ENCODE measurements at places on chromosomes 7 and 10. TPM values are rescaled to one million over a fixed set of nuclear protein-coding genes. Genes with fewer than 3 reads are reported as not detected.

GRCh38 chr7:75987805-75988567 lies 6.4 kb downstream of the TMEM120A start:
- DNase-seq, result peak; percentile 74

The IL2RA gene
- total RNA-seq, result 11.9 TPM

The HYAL4 gene
- total RNA-seq, result not detected

GRCh38 chr7:47304727-47305719 lies 276.9 kb downstream of the TNS3 start:
- DNase-seq, result no peak

The EGFR gene
- 61.3 TPM for total RNA-seq

The GPER1 gene
- total RNA-seq, result 5.2 TPM

The GRID1 gene
- total RNA-seq, result 1.4 TPM

DNA sequence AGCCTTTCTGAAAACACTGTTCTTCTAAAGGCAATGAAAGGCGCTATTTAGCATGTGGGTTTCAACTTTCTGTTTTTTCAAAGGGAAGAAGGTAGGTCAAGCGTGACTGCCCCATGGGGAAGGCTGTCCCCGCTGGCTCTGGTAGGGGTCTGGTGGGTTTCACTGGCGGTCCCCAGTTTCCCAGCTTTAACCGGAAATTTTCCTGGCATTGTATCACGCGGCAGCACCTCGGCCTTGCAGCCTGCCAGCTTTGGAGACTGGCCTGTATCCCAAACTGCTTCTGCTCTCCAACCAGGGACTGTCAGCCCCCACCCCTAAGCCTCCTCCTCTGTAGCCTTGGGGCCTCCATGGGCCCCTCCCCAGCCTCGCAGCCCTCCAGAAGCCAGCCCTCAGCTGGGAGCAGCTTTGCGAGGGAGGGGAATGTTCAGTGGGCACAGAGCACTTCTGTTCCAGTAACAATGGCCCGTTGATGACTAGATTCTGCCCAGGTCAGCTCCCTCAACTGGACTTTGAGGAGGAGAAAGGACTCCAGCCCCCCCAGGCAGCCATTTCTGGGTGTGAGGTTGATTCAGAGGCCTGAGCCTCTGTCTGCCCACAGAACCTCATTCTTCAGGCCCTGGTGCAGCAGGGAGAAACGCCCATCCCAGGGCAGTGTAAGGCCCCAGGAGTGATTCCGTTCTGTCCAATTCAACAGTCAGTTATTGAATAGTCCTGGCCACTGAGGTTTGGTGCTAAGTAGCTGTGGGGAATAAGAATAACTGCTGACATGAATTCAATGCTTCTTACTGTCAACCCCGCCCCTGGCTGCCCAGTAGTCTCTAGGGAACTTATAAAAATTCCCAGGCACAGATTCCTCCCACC lies 17.1 kb downstream of the CHST3 start:
- peak; percentile 42 for DNase-seq

- DNase-seq, result no peak
Measured at GRCh38 chr10:43963793-43964425, 315.2 kb upstream of the ZNF32 start.

DNA sequence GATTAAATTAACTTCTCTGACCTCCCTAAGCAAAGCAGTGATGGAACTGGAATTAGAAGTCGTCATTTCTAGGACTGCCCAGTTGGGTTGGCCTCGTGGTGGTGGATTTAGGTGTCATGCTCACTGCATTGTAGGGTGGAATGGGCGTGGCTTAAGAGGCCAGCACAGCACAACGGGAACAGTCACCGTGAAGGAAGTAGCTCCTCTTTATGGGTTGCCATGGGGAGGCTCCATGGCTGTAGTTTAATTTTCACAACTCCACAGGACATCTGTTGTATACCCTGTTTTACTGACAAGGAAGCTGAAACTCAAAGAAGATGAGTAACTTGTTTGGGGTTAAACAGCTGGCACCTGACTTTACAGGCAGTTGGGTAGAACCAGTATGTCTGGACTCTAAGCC lies 208.3 kb downstream of the CELF2 start:
- no peak for DNase-seq

GRCh38 chr10:43417950-43418768 lies 9.2 kb upstream of the HNRNPF start:
- DNase-seq, result no peak

DNA sequence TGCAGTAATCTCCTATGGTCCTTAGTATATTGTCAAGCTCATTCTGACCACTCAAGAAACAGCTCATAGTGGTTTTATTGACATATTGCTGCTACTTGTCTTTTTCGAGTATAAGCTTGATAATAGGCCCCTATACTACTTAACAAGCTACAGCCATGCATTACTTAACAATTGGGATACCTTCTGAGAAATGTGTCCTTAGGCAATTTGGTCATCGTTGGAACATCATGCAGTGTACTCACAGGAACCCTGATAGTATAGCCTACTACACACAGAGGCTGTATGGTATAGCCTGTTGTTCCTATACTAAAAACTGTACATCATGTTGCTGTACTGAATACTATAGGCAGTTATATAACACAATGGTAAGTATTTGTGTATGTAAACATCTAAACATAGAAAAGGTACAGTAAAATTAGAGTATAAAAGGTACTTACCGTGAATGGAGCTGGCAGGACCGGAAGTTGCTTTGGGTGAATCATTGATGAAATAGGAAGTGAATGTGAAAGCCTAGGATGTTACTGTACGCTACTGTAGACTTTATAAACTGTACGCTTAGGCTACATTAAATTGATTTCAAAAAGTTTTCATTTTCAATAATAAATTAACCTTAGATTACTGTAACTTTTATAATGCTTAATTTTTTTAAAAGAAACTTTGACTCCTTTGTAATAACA lies 160.9 kb downstream of the LRRC4 start:
- no peak for DNase-seq

DNA sequence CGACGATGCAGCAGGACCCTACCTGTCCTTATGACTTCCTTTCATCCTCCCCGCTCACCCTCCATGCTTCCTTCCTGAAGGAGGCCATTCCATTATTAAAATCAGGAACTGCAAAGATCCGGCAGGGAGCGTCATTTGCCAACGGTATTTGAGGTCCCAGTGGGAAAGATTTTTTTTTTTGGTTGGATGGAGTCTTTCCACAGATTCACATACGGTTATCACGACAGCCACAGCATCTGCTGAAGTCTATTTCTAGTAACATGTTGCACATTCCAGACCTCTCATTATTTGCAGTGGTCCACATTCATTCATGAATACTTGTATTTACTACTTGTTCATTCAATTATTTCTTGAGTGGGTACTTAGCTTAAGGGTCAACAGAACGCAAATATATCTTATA lies 94.7 kb upstream of the LYZL2 start:
- DNase-seq, result no peak

GRCh38 chr10:49081547-49082275 lies 33.6 kb downstream of the VSTM4 start:
- DNase-seq, result peak; percentile 66

- DNase-seq, result no peak
Measured at GRCh38 chr7:15555381-15555859, 6.4 kb downstream of the AGMO start.

The OTUD1 gene
- total RNA-seq, result 27.1 TPM

- DNase-seq, result no peak
Measured at GRCh38 chr10:35644050-35644950, 2.2 kb upstream of the FZD8 start.

- DNase-seq, result no peak
Measured at GRCh38 chr7:116674508-116675173, 2.6 kb downstream of the MET start.

The SLC13A4 gene
- total RNA-seq, result not detected

DNA sequence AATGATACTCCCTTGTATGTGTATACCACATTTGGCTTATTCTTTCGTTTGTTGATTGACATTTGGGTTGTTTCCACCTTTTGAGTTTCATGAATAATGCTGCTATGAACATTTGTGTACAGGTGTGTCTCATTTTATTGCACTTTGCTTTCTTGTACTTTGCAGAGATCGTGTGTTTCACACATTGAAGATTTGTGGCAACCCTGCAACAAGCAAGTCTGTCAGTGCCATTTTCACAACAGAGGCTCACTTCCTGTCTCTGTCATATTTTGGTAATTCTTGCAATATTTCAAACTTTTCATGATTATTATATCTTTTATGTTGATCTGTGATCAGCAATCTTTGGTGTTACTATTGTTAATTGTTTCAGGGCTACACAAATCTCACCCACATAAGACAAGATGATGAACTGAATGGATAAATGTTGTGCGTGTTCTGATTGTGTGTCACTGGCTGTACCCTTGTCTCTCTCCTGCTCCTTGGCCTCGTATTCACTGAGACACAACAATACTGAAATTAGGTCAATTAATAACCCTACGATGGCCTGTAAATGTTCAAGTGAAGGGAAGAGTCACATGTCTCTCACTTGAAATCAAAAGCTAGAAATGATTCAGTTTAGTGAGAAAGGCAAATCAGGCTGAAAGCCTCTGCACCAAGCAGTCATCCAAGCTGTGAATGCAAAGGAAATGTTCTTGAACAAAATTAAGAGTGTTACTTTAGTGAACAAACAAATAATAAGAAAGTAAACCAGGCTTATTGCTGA lies 133.6 kb upstream of the JCAD start:
- no peak for DNase-seq

The FAM131B gene
- total RNA-seq, result 0.82 TPM

The ZNF212 gene
- 13.4 TPM for total RNA-seq

DNA sequence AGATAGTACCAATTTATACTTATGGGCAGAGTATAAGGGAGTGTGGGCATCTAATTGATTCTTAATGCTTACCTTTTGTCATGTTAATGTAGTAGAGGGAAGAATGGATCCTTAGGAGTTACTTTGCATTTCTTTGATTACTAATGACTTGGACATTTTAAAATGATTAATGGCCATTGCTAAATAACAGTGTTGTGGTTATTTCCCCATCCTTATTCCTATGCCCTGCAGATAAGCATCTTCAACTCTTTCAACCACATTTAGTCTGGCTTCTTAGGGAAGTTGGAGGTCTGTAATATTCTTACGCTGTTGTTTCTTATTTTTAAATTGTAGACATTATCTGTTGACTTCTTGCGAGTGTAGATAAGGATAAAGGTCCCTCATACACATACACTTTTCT lies 37.2 kb downstream of the KAT6B start:
- DNase-seq, result no peak

DNA sequence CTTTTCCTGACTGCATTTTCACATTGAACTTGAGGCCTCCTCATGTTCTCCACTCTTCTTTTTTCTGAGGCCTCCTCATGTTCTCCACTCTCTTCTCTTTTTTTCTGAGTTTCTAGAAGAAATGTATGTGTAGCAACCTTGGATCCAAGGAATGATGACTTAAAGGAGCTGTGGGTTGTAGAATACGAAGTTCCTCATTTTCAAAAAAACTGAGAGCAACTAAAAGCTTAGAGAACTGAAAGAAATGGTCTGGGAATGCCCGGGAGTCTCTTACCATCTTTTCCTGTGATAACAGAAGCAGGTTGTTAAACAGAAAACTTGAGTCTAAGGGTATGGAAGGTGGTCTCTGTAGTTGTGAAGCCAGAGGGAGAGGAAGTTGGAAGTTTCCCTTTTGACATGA lies 32.8 kb downstream of the MRPS33 start:
- DNase-seq, result no peak

The EMX2 gene
- total RNA-seq, result 82.8 TPM

Data from kidney (tissue), 22 donors.